ENCODE measurements at places on chromosomes 16 and 17.

- DNase-seq: no peak
These were observed 3.1 kb downstream of the PHAF1 start for GRCh38 chr16:67112591-67113399.

DNA sequence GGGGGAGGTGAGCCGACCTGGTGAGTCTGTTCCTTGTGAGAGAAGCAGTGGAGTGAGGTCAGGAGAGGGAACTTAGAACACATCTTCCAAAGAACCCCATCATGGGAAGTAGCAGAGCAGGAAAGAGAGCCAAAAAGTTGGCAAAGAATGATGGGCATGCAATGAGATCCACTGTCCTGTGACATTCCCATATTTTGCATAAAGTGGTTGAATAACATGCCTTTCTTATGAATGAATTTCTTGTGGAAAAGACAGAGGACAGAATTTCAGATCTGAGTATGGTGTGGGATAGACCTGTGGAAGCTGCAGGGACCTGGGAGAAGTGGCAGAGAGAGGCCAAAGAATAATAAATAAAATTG is 41.3 kb downstream of the TMEM100 start:
- DNase-seq: no peak

GRCh38 chr17:78779850-78780249 is 2.2 kb downstream of the CYTH1 start:
- DNase-seq: peak; percentile 41

DNA sequence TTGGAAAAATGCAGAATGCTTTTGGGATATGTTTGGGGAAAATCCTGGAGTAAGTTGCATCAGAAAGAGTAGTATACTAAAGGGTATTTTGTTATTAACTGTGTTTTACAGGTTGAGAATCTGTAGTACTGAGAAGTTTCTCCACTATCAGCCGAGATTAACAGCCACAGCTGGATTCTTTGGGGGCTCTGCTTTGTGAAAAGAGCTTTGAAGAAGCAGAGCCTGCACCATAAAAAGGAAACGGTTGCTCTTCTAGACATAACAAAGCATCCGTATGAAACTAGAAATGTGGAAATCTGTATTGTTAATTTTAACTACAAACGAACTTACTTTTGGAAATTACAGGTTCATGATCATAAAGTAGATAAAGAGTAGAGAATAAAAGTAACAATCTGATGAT is 5.3 kb downstream of the NLK start:
- DNase-seq: no peak

- no peak for DNase-seq
These were observed 1.6 kb downstream of the KCNG4 start for GRCh38 chr16:84237994-84238750.

- no peak for DNase-seq
These were observed 31.2 kb downstream of the SHISA6 start for GRCh38 chr17:11272191-11272590.

DNA sequence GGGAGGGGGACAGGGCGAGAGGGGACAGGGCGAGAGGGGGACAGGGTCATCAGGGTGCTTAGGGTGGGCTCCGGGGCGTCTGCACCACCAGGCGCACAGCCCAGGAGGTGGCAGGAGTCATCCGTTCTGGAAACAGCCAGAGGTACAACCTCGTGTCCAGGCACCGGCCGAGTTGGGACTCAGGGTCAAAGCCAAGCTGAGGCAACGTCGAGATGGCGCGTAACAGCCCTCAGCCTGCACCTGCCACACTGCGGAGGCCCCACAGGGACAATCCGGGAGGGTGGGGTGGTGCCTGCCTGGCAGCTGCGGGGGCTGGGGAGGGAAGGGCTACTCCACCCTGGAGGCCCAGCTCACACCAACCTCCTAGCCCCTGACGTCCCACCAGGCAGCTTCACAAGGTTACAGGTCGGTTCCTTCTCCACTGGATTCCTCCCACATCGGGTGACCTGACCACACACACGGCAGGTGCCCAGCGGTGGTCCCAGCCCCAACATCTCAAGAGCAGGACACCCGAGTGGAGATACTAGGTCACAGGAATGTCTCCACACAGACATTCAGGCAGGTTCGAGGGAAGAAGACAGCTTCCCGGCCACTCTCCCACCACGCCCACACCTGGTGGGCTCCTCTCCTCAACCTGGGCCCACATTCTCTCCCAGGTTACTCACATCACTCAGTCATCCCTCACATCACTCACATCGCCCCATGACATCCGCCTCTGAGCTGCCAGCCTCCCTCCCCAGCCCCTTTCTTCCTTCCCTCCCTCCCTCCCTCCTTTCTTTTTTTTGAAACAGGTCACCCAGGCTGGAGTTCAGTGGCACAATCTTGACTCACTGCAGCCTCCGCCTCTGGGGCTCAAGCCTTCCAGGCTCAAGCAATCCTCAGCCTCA is 47.3 kb downstream of the RPH3AL start:
- no peak for DNase-seq

All from activated T-cell treated with anti-CD3 and anti-CD28 coated beads for 1 hour (primary cell).